ENCODE measurements at places on chromosomes 13 and 19.

- DNase-seq: no peak
These were observed 7.1 kb downstream of the AKAP8 start for GRCh38 chr19:15372470-15372869.

GRCh38 chr13:89324582-89324981 lies 1653.4 kb downstream of the SLITRK5 start:
- DNase-seq: no peak

DNA sequence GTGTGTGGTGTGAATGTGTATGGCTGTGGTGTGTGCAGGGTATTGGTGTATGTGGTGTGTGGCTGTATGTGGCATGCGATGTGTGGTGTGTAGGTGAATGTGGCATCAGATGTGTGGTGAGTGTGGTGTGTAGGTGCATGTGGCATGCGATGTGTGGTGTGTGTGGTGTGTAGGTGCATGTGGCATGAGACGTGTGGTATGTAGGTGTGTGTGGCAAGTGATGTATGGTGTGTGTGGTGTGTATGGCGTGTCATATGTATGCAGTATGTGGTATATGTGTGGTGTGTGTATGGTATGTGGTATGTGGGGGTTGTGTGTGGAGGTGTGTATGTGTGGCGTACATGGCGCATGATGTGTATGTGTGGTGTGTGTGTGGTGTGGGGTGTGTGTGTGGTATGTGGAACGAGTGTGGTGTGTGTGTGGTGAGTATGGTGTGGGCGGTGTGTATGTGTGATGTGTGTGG lies 63.4 kb downstream of the PEPD start:
- DNase-seq: no peak

- DNase-seq: no peak
These were observed 37.5 kb upstream of the ZNF254 start for GRCh38 chr19:24049537-24049936.

- no peak for DNase-seq
These were observed 69.4 kb downstream of the TSC22D1 start for GRCh38 chr13:44506719-44507118.

GRCh38 chr13:51155776-51156515 lies 44.9 kb upstream of the C13orf42 start:
- no peak for DNase-seq

DNA sequence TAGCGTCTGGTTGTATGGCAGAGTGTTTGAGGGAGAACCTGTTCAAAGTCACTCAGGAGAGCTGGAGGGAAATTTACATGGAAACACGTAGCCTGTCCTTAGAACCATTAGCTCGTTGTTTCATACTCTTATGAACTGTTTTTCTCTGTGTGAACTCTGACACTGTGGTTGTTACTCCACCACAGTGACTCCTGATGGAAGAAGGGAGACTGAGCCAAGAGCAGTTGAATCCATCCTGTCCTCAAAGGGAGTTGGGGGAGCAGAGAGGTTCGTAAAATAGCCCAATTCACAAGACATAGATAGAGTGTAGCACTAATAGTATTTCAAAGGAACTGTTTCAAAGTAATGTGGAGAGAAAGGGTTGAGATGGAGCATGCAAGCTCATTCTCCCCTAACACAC lies 964.8 kb downstream of the PCDH9 start:
- DNase-seq: no peak

GRCh38 chr19:11699931-11700794 lies 38.6 kb downstream of the ZNF823 start:
- DNase-seq: no peak

GRCh38 chr13:25571237-25571636 lies 199.5 kb downstream of the ATP8A2 start:
- DNase-seq: no peak

GRCh38 chr19:41879080-41879479 lies 2.0 kb downstream of the CD79A start:
- no peak for DNase-seq

GRCh38 chr19:42409477-42409876 lies 17.7 kb downstream of the LIPE start:
- DNase-seq: no peak

DNA sequence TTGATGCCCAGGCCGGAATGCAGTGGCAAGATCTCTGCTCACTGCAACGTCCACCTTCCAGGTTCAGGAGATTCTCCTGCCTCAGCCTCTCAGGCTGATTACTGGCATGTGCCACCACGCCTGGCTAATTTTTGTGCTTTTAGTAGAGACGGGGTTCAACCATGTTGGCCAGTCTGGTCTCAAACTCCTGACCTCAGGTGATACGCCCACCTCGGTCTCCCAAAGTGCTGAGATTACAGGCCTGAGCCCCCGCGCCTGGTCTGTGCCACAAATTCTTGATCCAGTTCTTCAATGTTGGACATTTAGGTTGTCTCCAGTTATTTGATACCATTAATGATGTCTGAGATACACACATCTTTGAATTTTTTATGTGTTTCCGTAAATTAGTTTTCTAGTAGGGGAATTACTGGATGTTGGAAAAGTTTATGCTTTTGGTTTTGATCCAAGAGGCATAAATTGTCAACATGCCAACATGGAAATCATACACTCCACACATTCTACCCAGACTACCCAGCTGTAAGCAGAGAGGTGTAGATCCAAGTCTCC lies 525 bp upstream of the COG3 start:
- no peak for DNase-seq

- DNase-seq: no peak
These were observed 841 bp upstream of the ZNF223 start for GRCh38 chr19:44050740-44051649.

- no peak for DNase-seq
These were observed 196.7 kb downstream of the LMO7 start for GRCh38 chr13:75832812-75833211.

DNA sequence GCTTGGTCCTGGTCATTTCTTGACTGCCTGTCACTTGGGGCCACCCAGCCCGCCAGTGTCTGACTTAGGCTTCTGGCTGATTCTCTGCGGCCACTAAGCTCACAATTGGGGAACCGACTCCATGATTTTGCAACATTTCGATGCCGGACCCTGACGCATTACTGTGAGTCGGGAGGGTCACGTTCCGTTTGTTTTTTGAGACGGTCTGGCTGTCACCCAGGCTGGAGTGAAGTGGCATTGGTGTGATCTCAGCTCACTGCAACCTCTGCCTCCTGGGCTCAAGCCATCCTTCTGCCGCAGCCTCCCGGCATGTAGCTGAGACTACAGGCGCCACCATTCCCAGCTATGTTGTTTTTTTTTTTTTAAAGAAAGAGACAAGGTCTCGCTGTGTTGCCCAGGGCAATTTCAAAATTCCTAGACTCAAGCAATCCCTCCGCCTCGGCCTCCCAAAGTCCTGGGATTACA lies 3.2 kb upstream of the ADAT3 start:
- no peak for DNase-seq

Measured in NCI-H524 treated with DMSO at 0.1 percent for 48 hours (cell line).